ENCODE measurements at places on chromosomes 16 and 17.
A peak's percentile ranks its signal among the peaks of the same experiment; 100 is the strongest.

DNA sequence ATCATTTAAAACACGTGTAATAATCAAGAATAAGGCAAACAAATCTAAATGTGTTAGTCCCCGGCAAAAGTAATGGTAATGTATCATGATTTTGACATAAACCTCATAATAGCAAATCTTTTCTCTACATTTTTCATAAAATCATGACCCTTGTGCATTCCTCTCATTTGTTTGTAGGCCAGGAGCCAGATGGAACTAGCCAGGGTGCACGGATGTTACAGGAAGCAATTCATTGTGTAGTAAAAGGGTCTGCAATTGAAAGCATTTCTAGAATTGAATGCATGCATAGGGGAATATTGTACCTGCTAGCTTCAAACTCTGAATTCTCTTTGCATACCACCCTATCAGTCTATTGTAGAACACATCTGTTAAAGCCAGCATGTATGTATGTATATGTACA, 66.6 kb downstream of the CNTNAP4 start:
- no peak for DNase-seq

GRCh38 chr16:30761427-30761927, 385 bp downstream of the CFAP119 start:
- peak; percentile 31 for DNase-seq

- no peak for DNase-seq
These were observed 12.4 kb downstream of the AMZ2 start for GRCh38 chr17:68260051-68260762.

- no peak for DNase-seq
These were observed 16.3 kb downstream of the IRF8 start for GRCh38 chr16:85915125-85915845.

GRCh38 chr17:68641276-68642117, 40.3 kb upstream of the FAM20A start:
- no peak for DNase-seq

DNA sequence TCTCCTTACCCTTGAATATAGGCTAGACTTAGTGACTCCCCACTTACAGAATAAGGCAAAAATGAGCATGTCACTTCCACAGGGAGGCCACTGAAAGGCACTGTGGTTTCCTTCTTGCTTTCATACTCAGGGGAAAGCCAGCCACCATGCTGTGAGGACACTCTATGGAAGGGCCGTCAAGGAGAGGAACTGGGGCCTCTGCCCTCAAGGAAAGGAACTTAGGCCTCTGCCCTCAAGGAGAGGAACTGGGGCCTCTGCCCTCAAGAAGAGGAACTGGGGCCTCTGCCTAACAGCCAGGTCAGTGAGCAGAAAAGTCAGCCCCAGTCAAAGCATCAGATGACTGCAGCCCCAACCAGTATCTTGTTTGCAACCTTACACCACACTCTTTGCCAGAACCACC, 30.1 kb downstream of the VPS35 start:
- DNase-seq = no peak

GRCh38 chr16:83110269-83110668, 483.5 kb downstream of the CDH13 start:
- no peak for DNase-seq

DNA sequence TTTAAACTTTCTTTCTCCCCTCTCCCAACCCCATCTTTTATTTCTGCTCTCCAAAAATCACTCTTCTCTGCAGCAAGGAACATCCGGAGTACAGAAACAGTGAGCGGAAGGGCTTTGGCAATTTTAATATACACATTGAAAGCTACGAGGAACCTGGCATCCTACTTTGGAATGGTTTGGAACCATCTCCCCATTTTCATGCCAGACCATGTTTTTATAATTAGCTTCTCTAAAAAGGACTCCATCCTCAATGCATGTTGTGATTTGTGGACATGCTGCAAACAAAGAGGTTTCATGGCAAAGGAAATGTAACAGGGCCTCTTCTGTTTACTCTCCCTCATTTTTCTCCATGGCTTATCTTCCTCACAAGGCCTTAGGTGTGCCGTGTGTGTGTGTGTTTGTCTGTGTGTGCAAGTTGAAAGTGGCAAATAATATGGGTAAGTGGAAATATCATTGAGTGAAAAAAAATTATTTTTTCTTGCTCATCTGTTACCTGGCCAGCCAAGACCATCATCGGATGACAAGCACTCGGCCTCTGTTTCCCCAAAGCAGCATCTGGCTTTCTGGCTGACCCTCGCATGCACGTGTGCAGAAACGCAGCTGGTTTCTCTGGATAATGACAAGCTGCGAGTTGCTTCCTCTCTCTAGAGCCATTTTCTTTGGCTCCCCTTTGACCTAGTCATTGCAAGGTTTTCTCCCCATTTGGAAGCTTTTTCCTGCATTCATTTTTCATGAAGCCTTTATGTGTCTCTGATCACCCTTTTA, 585.0 kb downstream of the TMEM114 start:
- no peak for DNase-seq

DNA sequence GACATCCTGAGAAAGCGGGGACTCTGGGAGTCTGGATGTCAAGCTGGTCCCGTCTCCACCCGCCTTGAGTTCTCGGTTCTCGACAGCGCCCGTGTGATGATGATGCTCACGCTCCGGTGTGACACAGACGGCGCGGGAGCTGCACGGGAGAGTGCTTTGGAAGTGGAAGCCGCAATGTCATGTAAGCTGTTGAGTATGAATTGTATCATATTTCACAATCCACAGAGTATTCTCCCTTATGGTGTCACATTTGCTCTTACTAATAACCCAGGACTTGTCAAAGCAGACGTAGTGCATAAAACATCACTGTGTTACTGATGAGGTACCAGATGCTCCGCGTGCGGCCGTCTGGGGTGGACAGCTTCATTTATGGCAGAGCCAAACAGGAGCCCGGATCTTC, 217.5 kb upstream of the CHMP6 start:
- no peak for DNase-seq

GRCh38 chr17:3546521-3546920, 11.1 kb downstream of the TRPV3 start:
- no peak for DNase-seq

GRCh38 chr16:4938683-4939030, 1.7 kb upstream of the PPL start:
- DNase-seq = no peak

- DNase-seq = no peak
These were observed 4.2 kb upstream of the FBXL16 start for GRCh38 chr16:709566-710499.

DNA sequence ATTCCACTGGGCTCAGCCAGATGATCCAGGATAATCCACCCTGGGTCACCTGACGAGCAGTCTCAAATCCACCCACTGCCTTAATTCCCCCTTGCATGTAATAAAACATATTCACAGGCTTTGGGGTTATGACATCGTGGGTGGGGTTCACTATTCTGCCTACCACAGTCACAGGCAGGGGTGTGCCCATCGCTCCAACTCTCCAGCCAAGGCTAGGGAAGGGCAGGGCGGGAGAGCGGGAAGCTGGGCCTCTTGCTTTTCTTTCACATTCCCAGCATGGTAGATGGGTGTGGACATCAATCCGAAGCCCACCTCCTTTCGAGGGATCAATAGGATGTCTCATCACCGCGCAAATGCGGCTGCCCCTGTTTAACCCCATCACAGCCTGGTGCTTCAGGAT, 12.7 kb upstream of the CD300LD start:
- no peak for DNase-seq

- DNase-seq = no peak
These were observed 68.4 kb downstream of the SPAG9 start for GRCh38 chr17:51052235-51052634.

GRCh38 chr17:32998887-32999228, 7.2 kb downstream of the SPACA3 start:
- DNase-seq = no peak

- DNase-seq = peak; percentile 62
These were observed 11.5 kb downstream of the SLC35B1 start for GRCh38 chr17:49696233-49696761.

- no peak for DNase-seq
These were observed 17.5 kb downstream of the HS3ST4 start for GRCh38 chr16:25709213-25709612.

DNA sequence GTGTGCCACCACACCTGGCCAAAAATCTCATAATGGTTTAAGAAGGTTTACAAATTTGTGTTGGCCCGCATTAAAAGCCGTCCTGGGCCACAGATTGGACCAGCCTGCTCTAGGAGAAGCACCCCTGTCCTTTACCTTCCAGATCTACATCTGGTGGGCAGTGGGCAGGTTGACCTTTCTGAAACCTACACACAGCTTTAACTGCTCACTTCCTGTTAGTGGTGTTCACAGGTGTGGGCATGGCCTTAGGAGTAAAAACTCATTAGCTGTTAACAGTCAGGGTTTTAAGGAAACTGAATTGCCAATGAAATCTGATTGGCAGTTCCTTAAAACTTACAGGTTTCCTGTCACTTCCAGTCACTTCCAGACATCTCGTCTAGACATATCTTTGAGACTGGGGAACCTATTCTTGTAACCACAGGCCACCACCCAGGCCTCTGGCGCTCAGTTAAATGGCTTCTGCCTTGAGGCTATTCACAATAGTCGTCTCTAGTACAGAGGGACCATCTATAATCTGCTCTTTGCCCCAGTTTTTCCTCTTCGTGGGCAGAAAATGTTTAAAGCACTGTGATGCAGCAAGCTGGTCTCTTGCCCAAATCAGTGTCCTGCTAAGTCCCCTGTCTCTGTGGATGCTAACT, 29.3 kb downstream of the GNGT2 start:
- DNase-seq = no peak

DNA sequence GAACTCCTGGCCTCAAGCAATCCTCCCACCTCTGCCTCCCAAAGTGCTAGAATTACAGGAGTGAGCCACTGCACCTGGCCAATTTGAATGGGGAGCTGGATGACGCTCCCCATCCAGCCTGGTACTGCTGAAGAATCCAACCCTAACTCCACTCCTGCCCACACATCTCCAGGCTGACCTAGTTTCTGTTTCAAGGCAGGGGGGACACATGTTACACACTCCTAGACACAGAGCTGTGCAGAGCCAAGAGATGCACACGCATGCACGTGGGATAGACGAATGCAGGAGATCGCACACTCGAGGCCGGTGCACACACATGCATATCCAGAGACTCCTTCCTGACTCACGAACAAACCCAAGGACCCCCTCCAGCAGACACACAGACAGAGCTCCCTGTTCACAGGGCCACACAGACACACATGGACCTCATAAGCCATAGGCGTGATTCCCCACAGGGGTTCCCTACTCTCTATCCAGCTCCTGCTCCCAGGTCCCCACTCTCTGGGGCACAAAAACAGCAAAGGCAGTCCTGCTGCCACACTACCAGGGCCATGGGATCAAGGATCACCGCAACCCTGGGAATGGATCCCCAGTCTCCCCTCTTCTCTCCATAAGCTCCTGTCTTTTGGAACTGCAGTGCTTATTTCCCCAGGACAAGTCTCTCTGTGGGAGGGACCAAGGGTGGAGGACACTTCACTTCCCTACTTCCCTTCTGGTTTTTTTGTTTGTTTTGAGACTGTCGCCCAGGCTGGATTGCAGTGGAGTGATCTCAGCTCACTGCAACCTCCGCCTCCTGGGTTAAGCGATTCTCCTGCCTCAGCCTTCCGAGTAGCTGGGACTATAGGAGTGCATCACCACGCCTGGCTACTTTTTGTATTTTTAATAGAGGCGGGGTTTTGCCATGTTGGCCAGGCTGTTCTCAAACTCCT, 14.4 kb downstream of the EPOP start:
- no peak for DNase-seq

GRCh38 chr16:6483469-6484033, 849.1 kb upstream of the RBFOX1 start:
- no peak for DNase-seq

- DNase-seq = peak; percentile 5
These were observed 65.9 kb upstream of the IRX6 start for GRCh38 chr16:55257966-55258613.

GRCh38 chr17:79201119-79201518, 126.5 kb downstream of the ENGASE start:
- no peak for DNase-seq

DNA sequence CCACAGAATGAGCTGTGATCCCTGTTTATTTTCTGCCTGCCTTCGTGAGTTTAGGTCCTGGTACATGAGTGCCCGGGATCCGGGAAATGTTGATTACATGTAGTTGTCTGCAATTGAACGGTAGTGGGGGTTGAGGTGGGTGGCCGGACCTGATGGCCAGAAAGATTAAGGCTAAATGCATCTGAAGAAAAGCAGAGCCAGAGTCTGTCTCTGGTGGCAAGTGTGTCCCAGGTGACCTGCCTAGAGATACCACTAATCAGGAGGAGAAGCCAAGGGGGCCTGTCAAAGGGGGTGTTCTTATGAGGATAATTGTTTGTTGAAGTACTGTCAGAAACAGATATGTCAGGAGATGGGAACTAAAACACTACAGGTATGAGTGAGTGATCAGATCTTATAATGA, 154.0 kb upstream of the ASIC2 start:
- no peak for DNase-seq

- DNase-seq = no peak
These were observed 27.0 kb downstream of the ATP6V0A1 start for GRCh38 chr17:42485680-42486079.

GRCh38 chr16:22183901-22184614, 21.8 kb downstream of the SDR42E2 start:
- no peak for DNase-seq

DNA sequence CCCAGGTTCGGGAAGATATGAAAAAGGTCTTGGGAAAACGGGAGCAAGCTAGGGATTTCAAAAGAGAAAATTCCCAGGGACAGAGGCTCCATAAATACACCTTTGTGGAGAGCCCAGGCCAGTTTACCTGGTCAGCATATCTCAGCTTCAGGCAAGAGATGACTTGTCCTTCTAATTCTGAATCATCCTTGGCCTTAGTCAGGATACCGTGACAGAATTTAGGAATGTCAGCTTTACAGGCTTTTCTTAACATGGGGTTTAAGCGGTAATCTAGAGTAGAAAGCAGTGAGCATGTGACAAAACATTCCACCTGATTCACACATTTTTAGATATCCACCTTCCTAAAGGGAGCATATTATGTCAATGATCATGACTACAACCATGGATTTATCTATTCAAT, 41.1 kb upstream of the CLEC18B start:
- DNase-seq = no peak

DNA sequence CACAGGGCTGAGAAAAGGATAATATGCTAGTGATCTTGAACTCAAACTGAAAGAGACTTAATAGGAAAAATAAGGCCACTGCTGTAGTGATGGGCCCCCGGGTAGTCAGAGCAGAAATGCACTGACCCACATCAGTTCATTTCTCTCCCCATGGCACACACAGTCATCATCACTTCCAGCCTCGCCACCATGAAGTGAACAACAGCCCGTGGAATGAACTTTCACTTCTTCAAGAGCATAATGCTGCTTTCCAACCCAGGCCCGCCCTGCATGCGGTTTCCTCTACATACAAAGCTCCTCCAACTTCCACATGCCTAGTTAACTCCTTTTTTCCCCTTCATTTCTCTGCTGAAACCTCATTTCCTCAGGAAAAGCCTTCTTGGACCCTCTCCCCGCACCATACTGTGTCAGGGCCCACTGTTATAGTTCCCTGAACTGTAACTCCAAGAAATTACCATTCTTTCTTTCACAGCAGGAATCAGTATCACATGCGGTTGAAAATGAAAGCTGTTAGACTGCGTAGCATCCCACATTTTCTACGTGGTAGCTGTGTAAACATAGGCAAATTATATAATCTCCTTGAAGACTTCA, 65.8 kb upstream of the SMIM36 start:
- peak; percentile 4 for DNase-seq

- DNase-seq = no peak
These were observed 13.6 kb downstream of the SMPD3 start for GRCh38 chr16:68434624-68435210.

GRCh38 chr16:306911-307370, 24.0 kb downstream of the PDIA2 start:
- DNase-seq = no peak
